NCI-H526 treated with DMSO at 0.1 percent for 48 hours (cell line): ENCODE measurements at places on chromosomes 4 and X.

DNA sequence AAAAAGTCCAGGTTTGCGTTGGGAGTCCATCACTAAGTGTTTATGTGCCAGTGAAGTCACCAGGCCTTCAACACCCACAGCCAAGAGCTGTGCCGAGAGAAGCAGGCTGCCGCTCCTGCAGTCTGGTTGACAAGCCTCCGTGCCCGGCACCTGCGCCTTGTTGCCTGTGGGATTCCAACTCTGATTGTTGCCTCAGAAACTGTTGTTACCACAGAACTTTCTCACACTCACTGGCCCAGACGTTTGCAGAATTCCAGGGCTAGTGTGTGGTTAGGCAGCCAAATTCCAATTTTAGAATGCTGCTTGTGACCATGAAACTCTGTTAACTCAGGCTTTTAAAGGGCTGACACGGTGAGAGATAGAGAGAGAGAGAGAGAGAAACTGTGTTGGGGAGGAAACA is 119.5 kb upstream of the LIMCH1 start:
- no peak for DNase-seq

- no peak for DNase-seq
These were observed 385.1 kb upstream of the CXorf51B start for GRCh38 chrX:146424422-146424821.

DNA sequence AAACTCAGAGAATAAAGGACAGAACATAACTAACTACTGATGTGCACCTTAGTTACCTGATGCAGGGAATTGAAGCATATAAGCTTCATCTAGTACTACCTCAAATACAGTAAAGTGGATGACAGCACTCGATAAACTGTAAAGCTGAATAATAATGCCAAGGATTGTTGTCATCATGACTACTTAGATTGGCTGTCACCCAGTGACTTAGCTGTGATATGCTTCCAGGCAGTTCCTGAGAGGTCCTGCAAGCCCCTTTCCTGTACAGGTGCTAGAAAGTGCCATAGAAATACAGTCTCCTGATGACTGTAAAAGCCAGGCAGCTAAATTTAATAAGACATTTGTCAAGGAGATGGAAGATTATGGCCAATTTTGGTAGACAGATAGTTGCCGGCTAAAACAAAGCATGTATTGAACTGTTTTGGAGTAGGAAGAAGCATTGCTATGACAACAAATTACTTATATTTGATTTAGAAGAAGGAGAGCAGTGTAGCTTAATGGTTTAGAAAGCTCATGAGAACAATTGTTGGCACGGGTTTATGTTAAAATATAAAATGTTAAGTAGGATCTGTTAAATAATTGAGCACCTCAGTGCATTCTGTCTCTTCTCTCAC is 29.7 kb downstream of the TMEM164 start:
- DNase-seq = peak; percentile 23

- DNase-seq = no peak
These were observed 56.9 kb downstream of the PCGF3 start for GRCh38 chr4:762211-763190.

GRCh38 chrX:68930542-68931317 is 101.9 kb downstream of the EFNB1 start:
- no peak for DNase-seq

DNA sequence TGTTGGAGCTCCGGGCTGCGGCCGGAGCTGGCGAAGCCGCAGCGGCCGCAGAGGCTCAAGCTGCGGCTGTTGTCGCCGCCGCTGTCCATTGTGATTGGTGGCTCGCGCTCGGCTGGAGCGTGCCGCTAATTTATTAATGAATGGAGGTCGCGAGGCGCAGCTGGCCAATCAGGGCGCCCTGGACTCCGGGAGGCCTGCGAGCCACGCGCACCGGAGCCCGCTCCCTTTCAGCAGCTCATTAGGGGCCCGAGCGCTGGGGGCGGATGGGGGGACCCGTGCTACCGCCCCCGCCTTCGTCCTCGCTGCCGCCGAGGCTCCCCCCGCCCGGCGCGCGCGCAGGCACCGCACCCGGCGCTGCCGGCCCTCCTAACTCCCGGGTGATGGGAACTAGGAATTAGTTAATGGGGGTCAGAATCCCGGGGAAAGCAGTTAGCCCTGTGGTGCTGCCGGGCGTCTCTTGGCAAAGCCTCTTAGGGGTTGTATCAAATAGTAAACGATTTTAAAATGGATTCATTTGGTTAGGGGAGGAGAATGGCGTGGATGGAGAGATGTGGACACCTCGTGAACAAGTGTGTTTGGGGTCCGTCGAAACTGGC is 589 bp upstream of the NEUROG2 start:
- DNase-seq = peak; percentile 50

DNA sequence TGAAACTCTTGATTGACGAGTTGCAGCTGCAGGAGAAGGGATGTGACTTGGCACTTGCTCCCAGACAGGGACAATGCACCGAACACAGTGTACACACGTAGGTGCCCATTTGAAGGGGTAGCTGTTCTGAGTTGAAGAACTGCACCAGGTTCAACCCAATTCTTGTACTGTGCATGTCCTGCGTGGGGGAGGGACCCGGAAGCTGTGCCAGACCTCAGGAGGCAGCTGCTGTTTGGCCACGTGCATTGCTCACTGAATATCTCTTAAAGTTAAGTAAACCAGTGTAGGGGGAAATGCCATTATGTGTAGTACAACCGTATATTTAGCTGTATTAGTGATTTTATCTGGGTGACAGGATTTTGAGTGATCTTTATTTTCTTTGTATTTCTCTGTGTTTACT is 12.0 kb upstream of the RBBP7 start:
- peak; percentile 30 for DNase-seq

DNA sequence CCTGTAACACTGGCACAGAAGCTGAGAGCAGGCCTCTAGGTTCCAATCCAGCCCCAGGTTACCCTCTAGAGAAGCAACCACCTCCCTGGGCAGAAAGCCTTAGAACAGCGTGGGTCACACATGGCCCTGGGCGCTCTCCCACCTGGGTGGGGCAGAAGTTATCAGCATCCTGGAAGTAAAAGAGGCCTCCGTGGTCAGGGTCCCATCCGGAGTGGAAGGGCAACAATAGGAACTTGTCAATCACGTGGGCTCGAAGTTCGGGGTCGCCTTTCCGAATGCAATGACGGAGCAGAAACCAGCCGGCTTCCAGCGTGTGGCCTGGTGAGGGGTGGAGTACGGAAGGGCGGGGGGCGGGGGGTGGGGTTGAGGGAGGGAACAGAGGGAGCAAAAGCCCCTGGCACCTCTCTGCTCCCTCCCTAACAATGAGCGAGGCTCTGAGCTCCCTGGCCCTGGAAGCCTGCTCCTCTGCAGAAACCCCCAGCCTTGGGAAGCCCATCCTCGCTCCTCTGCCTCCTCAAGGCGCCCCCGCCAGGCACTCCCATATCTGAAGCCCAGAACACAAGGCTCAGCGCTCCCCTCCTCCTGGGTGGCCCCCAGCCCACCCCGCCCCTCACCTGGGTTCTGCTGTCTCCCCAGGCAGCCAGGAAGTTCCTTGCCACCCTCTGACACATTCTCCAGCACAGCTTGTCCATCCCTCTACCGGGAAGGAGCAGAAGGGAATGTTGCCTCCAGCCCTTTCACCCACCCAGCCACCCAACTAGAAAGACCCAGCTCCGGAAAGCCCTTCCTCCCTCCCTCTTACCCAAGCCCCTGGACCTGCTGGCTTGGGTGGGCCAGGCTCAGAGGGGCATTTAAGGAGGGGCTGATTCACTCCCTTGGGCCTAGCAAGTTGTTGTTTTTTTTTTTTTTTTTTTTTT is 2.8 kb downstream of the RENBP start:
- DNase-seq = no peak

GRCh38 chr4:174357321-174357720 is 73.6 kb downstream of the CEP44 start:
- no peak for DNase-seq
